T-helper 2 cell (primary cell): ENCODE measurements at places on chromosomes 2 and 18.

- DNase-seq: no peak
These were observed 6.7 kb downstream of the CRIM1 start for GRCh38 chr2:36362291-36362690.

DNA sequence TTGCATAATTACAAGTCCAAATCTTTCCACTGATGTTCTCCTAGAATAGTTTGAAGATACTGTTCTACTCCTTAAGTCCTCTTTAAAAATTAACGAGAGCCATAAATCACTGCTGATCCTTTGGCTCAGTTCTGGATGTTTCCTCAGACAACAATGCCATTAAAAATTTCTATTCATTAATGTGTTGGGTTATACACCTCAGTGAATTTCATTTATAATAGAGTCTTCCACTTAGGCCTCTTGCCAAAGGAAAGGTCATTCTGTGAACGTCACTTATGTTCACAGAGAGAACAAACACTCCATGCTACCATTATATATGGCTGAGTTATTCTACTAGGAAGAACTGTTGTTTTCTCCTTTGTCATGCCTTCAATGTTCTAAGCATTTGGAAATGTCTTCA, 1472.3 kb upstream of the CELF4 start:
- DNase-seq: no peak

DNA sequence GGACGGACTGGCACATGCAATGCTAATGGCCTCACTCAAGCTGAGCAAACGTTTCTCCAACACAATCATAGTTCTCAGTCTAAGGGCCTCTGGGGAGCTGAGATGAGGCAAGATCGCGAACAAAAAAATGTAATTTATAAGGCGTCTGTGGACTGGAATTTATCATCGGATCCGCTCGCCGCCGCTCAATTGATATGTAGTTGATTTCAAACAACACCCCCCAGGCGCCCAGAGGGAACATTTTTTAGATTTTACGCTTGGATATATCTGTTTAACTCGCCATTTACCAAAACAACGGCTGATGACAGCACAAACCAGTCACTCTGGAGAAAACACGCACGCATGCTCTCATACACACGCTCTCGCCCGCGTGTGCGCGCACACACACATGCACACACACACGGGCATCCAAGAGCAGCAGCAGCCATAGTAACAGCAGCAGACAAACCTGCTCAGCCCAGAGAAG, 335.8 kb downstream of the SMAD2 start:
- DNase-seq: no peak

DNA sequence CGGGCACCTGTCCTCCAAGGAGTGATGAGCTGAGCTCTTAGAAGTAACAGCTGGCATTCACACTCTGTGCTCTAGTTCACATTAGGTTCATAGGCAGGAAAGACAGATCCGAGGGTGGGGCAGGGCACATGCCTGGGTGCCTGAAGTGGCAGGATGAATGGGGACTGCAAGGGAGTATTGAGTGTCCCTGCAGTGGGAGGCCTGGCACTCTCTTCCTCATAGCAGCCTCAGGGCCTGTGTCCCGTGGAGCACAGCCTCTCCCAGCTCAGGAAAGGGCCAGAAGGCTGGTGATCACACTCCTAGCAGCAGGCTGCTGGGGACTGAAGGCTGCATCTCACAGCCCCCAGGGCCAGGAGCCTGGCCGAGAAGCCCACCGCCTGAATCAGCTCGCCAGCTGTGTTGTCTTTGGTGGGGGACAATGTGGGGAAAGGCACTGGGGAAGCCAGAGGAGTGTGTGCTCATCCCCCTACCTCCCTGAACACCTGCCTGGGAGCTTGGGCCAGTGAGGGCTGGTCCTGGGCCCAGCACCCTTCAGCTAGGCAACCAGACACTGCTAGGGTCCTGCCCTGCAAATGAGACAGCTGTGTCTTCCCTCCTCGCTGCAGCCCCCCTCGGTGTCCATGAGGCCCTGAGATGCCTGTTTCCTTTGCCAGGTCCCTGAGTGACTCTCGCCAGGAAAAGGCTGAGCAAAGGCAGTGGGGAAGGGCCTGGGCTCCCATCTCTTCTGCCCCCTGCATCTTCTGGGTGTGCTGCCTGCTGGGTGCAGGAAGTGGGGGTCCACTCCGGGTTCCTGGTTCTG, 48.2 kb upstream of the HS6ST1 start:
- no peak for DNase-seq

GRCh38 chr18:48053881-48054816, 123.7 kb upstream of the SMAD2 start:
- DNase-seq: no peak

DNA sequence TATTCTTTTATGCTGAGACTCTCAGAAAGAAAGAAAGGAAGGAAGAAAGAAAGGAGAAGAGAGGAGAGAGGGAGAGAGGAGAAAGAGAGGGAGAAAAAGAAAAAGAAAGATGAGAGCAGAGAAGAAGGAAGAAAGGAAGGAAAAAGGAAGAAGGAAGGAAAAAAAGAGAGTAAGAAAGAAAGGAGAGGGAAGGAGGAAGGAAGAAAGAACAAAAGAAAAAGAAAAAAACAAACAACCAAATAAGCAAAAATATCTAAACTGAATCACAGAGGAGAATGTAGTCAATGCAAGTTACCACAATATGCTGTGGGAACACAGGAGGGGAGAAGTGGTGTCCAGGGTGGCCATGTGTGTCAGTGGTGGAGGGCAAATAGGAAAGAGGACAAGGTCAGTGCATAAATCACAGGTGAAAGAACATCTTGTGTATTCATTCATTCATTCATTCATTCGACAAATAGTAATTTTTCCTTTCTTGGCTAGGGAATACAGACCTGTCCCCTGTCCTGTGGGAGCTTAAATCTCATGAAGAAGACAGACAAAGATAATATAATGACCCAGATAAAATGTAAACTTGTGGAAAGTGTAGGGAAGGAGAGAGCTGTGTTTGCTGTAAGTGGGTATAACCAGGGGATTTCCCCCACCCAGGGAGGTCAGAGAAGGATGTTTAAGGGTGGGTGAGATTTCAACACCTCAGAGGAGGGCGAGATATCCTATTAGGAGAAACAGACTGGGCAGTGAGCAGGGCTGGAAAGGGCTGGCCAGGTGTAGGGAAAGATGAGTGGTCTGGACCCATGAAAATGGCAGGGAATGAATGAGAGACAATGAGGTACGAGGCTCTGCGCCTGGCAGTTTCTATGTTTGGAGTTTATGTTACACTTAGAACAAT, 50.7 kb downstream of the IL1R2 start:
- no peak for DNase-seq

GRCh38 chr2:192243488-192243887, 48.8 kb upstream of the TMEFF2 start:
- DNase-seq: no peak

DNA sequence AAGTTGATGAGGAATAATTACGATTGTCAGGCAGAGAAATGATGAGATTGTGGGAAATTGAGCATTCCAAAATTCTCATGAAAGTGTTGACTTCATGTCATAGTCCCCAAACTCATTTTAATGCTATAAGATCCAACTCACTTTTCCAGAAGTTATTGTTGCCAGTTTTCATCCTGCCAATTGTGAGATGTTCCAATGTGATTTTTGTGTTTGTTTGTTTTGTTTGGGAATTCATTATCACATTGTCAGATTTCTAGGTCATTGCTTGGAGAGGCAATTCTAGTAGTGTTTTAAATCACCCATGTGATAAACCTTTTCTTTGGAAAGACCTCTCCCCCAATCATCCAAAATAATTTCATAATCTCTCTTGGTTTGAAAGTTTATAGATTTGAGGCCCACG, 86.0 kb upstream of the ACVR2A start:
- no peak for DNase-seq

GRCh38 chr2:179106342-179106675, 56.4 kb upstream of the CCDC141 start:
- DNase-seq: no peak

- no peak for DNase-seq
These were observed 123.8 kb upstream of the DLX2 start for GRCh38 chr2:172226244-172227061.

GRCh38 chr2:43303889-43304288, 77.5 kb upstream of the ZFP36L2 start:
- DNase-seq: no peak

GRCh38 chr2:185813707-185814106, 75.1 kb downstream of the FSIP2 start:
- DNase-seq: no peak

- no peak for DNase-seq
These were observed 106.2 kb upstream of the DLX2 start for GRCh38 chr2:172208791-172209325.

- DNase-seq: no peak
These were observed 97.2 kb upstream of the NXPH2 start for GRCh38 chr2:138877421-138877820.

DNA sequence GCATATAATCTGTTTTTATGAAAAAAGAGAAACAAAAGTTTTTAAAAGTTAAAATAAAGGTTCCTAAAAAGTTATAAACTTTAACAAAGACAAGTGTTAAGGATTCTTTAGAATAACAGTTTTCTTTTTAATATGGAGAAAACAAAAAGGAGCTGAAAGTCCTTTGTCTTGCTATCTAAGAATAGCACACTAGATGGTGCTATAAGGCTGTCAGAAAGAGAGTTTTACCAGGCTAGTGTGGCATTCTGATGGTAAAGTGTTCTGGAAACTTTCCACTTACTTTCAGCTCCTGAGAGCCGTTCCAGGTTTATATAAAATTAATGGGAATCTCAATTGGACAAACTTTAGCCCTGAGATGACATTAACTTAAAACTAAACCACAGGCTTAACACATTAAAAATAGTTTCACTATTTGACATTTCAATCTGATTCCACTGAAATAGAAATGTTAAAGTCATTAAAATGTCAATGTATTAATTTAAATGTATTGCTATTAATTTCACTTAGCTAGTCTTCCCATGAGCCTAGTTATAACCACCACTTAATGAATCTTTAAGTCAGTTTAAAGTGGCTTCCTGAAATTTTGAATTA, 3.7 kb downstream of the FBXO48 start:
- DNase-seq: peak; percentile 60

DNA sequence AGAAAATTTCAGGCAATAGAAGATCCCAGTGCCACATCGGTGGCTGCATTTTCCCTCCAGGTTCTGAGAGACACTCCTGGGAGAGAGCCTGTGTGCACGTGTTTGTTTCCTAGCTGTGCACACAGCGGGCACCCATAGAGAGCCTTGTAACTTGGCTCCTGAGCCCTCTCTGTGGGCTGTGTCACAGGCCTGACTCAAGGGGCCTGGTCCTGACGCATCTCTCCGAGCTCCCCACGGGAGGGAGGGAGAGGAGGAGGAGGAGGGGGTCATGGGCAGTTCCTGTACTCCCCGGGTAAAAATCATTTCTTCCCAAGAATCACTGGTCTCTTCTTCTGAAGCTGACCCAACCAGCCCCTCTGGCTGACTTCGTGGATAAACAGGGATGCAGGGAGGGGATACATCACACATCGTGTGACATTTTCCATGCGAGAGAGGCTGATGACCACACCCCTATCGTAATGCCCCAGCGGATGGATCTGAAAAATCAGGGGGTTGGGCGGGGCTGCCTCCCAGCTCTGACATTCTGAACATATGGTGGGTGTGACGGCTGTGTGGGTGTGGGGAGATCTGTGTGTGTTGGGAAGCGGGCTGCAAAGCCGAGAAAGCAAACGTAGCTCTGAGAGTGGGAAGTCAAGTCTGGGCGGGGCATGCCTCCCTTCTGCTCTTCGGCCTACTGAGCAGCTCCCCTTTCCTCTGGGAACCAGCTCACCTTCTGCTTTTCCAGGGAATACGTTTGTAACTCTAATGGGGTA, 308.3 kb upstream of the HS6ST1 start:
- DNase-seq: no peak

GRCh38 chr2:176162911-176163671, 6.0 kb downstream of the HOXD3 start:
- no peak for DNase-seq

DNA sequence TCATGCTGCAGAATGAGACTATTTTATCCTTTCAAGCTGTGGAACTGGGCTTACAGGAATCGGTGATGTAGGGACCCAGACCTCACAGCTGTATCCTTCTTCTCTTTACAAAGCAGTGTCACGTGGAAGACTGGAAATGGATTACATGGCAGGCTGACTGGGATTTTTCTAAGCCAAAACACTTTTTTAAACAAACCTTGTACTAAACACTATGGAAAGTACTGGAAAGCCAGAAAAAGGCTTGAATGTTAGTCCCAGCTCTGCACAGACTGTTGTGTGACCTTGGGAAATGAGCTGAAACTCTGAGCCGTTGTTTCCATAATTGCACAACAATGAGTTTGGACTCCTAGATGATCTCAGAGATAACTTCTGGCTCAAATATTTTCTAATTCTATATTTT, 7.6 kb upstream of the ADAM23 start:
- DNase-seq: no peak

DNA sequence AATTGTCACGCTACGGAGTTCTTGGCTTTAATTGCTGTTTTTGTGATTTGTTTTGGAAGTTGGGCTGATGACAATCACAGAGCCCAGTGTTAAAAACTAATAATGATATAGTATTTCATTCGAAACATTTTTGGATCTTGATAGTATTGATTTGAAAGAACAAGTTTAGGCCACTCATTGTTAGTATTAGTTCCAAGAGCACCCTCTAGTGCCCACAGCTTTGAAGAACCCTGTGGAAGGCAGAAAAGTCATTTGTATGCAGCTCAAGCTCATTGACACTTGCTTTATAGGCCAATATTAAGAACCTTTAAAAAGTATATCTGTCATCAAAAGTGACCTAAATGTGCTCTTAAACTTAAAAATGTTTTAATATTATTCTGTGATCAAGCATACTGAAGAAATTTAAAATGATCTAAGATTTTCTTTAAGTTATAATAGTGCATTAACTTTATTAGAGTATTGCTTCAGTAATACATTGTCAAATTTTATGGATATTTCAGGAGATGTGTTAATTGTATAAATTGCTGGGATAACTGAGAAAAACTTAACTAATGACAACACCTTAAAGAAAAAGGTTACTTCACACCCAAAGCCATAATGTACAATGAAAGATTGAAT, 191.0 kb downstream of the GRB14 start:
- DNase-seq: no peak

DNA sequence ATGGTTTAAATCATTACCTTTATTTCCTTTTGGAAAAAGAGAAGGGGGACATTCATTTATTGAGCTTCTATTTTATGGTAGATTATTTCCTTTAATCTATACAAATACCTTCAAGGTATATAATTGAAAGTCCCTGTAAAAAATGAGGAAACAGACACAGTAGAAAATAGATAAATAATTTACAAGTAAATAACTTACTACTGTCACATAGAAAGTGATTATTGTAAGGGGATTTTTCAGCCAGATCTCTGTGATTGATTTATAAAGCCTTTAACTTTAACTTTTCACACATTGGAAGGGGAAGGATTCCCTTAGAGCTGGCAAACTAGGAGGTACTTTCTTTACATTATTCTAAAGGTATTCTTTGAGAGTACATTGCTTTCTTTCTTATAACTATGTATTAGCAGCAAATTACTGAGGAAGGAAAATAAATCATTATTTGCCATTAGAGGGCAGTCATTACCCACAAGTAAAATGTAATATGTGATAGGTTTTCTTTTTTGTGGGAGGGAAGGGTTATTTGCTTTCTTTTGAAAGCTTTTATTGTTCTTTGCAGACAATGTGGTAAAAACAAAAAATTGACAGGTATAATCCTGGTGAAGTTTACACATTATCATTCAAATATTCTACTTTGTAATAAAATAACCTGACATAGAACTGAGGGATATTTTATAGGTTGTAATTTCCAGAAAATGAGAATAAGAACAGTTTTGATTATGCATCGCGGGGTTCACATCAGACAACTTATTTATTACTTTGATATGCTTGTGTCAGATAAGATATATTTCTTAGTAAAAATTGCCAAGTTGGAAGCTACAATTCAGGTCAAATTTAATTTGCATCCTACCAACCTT, 24.8 kb upstream of the RPE start:
- DNase-seq: no peak
